ENCODE measurements at places on chromosomes 2 and 18.

DNA sequence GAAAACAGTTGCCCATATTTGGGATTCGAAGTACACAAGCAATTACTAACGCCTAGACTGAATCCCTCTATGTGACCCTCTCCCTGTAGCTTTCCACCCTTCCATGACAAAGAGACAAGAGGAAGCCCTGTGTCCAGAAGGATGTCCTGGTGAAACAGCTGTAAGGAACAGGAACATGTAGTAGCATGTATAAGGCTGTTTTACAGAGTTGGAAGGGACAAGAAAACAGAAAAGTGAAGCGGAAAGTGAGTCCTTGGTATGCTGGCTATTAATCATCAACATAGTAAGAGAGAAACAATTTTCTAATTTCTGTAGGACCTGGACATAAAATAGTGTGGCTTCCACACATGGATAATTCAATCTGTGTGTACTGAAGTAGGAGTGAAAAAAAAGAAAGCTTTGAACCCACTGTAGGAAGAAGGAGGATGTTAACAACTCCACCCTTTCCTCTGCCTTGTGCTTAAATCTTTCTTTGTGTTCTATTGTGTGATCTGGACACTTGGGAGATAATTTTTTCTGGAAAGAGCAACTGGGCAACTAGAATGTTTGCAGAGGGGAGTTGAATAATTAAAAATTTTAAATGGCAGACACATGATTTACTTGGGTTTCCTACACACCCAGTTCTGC lies 162.3 kb upstream of the ZSWIM2 start:
- DNase-seq: no peak

- DNase-seq: peak; percentile 9
These were observed 397.7 kb downstream of the TRIB2 start for GRCh38 chr2:13114391-13114790.

- no peak for DNase-seq
These were observed 47.0 kb upstream of the STK39 start for GRCh38 chr2:168294409-168294808.

GRCh38 chr18:52288403-52289004 lies 51.5 kb upstream of the DCC start:
- no peak for DNase-seq

DNA sequence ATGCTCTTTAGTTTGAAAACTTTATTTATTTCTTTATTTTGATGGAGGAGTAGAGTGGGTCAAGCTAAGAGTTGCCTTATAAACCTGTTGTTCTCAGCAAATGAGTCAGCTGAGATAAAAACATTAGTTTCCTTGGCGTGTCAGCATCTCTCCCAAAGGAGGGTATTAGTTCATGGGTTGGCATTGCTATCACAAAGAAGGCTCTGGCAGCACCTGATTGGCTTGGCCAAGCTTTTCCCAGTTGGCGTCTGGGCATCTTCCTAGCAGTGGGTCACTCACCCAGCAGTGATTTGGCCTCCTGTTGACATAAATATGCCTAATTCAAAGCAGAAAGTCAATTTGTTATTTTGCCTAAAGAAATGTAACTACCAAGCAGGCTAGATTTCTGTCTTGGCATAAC lies 200.7 kb upstream of the TNP1 start:
- DNase-seq: no peak

GRCh38 chr2:28643327-28643726 lies 108.3 kb upstream of the PPP1CB start:
- no peak for DNase-seq
